Stimulated activated CD4-positive, alpha-beta T cell treated with anti-CD3 and anti-CD28 coated beads, TNF-alpha, amount 100 ng/mL, for 1 hour (primary cell): ENCODE measurements at places on chromosomes 7 and 10.

DNA sequence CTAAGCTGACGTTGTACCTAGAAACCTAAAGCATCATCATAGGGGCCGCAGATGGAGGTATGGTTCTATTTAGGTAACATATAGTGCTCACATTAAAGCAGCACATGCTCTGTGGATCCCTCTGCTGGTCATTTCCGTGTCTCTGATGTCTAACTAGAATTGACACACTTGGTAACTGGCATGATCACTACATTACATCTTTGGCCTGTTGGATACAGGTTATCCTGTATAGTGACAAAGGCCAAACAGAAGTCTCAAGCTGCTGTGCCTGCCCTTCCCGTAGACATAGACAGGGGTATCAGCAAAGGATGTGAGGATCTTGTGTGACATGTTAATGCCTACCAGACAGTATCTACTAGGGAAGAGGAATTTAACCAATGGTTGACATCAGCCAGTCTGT is 51.2 kb downstream of the KIF5B start:
- no peak for DNase-seq

GRCh38 chr7:151891182-151891581 is 14.3 kb upstream of the PRKAG2 start:
- no peak for DNase-seq

GRCh38 chr10:85043207-85043606 is 714.8 kb downstream of the CCSER2 start:
- no peak for DNase-seq

DNA sequence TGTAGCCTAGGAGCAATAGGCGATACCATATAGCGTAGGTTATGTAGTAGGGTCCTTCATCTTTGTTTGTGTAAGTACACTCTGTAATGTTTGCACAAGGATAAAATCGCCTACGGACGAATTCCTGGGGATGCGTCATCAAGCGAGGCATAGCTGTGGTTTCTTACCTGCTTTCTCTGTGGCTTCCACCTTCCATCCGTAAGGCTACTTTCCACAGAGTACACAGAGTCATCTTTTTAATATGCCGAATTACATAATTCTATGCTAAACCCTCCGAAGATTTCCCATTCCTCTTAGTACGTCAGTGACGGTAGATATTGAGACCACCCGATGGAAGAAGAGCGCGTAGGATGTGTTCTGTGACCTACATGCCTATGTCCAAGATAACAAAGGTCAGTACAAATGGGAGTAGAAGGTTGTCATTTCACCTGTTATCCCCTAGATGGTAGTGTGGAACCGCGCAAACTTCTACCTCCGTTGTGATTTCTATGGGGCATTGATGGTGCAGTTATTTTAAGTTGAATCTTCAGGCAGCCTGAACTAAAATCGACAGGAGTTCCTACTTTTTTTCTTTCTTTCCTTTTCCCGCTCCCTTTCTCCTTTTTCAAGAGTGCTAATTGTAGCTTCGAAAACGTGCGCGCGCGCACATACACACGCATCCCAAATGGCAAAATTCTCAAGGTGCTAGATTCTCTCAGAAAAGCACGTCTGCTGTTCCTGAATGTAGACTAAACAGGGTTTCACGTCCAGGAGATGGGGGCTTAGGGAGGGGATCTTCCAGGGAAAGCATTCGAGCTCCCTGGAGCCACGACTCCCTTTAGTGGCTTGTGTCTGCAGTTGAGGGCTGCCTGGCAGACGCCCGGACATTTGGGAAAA is 111.7 kb upstream of the MBL2 start:
- no peak for DNase-seq

- no peak for DNase-seq
These were observed 3.5 kb upstream of the CCDC126 start for GRCh38 chr7:23593706-23594105.

- no peak for DNase-seq
These were observed at the start of gene NXPH1 for GRCh38 chr7:8433477-8434289. TSS of gene NXPH1 (plus strand) at chr7:8433609.

DNA sequence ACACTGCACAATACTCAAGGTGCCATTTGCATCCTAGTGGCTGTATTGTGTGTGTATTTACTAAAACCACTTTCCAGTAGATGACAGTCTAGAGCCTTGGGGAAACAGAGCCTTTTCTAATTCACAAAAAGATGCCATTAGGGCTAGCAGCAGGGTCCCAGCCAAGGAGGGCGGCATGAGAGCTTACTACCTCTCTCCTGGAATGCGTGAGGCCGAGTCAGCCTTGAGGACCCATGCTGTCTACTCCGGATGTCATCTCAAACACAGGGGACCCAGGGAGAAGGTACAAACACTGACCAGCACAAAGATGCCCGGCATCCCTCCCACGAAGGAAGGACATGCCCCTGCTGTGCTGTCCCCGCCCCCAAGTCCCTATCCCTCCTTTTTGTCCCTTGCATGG is 65.5 kb downstream of the CYCS start:
- DNase-seq, result no peak

DNA sequence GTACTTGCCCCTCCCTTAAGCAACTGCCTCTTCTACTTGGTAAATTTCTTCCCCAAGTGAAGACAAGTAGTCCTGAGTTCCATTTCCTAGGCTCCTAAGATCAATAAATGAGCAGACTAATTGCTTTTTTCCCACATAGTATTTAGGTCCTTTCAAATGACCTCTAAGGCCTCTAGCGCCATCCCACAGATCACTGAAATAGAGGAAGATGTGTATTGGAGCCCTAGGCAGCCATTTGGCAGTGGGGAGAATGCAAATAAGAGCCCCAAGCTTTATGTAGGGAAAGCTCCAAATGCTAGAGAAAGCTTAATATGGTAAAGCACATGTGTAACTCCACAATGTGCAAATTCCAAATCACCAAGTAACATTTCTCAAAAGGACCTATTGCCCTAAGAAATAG is 316.5 kb upstream of the PHF14 start:
- DNase-seq, result no peak

- DNase-seq, result no peak
These were observed 109.1 kb upstream of the EFCAB10 start for GRCh38 chr7:105690325-105690945.

DNA sequence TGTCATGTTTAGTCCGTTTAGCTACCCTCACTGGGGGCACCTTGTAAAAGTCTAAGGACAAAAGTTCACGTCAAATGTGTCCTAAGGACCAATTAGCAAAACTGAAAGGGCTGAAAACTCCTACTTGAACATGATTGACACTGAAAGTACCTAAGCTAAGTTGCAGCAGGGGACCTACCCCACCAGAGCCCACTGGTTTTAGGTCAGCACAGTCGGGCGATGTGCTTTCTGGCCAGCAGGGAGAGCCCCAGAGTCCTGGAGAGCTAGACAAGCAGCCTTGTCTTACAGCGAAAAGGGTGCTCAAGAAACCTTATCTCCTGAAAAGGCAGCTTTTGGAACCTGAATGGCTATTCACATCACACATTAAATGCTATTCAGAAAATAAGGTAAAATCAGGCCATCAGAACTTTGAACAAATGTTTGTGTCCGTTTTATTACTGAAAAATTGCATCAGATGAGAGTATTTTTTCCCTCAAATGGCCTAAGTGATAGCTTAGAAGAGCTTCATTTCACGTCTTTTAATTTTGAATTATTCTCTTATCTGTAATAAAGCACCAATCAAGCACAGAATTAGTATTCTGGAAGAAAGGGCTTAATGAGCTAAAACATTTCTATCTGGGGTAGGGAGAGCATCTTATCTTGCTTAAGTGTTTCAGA is 52.2 kb upstream of the MKI67 start:
- DNase-seq, result no peak

- DNase-seq, result no peak
These were observed 55.7 kb downstream of the HSPA12A start for GRCh38 chr10:116686632-116687031.

DNA sequence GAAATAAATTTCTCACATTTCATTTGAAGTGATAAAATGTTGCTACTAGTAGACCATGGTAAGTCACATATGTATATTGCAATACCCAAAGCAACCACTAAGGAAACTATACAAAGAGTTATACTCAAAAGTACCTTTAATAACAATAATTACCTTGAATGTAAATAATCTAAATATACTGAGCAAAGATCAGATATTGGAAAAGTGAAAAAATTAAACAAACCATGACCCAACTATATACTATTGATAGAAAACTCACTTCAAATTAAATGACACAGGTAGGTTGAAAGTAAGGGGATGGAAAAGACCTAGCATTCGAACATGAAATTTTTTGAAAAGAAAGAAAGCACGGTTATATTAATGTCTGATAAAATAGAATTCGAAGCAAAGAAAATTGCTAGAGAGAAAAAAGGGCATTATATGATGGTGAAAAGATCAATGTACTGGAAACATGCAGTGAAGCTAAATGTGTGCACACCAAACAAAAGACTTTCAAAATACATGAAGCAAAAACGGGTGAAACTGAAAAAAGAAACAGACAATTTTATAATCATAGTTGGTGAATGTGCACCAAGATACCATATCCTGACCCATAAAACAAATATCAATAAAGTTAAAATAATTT is 29.1 kb downstream of the TFPI2 start:
- DNase-seq, result no peak

GRCh38 chr7:139995017-139995915 is 67.5 kb downstream of the PARP12 start:
- no peak for DNase-seq

GRCh38 chr7:45173596-45174327 is 16.2 kb downstream of the RAMP3 start:
- DNase-seq, result no peak

DNA sequence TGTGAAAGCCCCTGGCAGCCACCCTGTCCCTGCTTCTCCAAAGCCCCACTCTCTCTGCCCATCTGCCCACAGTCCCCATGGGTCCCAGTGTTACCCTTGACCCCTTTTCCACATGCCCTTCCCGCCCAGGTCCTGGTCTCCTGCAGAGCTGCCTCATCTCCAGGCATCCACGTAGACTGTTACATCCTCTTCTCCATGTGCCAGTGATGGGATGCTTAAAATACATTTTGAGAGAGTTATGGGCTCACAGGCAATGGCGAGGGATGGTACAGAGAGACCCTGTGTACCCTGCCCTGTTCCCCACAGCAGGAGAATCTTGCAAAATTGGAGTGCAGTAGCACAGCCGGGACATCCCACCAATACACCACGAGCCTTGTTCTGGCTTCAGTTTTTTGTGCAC is 56.8 kb downstream of the GLRX3 start:
- no peak for DNase-seq

DNA sequence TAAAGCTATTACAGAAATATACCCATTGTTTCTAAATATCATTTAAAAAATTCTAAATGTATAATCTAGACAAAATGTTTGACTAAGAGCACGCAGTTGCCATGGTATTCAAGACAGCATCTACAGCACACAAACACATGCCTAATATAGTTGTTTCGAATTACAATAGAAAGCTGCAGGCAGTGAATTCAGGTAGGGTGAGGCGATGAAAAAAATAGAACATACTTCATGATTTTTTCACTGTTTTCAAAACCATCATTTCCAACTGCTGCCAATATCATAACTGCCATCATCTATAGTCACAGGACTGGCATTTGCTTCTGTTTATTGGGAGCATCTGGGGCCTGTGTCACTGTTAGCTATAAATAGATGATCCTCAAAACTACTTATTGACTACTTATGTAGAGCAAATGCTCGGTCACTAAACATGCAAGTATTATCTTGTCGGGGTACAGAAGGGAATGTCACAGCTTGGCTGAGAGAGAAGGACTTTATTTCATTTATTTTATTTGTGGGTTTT is 34.4 kb upstream of the OTUD1 start:
- no peak for DNase-seq

- peak; percentile 26 for DNase-seq
These were observed 41.9 kb downstream of the CALML3 start for GRCh38 chr10:5566614-5567013.

GRCh38 chr10:95335933-95336699 is 45.3 kb upstream of the PDLIM1 start:
- DNase-seq, result no peak

- DNase-seq, result no peak
These were observed 153.3 kb downstream of the XPNPEP1 start for GRCh38 chr10:109769966-109770365.

DNA sequence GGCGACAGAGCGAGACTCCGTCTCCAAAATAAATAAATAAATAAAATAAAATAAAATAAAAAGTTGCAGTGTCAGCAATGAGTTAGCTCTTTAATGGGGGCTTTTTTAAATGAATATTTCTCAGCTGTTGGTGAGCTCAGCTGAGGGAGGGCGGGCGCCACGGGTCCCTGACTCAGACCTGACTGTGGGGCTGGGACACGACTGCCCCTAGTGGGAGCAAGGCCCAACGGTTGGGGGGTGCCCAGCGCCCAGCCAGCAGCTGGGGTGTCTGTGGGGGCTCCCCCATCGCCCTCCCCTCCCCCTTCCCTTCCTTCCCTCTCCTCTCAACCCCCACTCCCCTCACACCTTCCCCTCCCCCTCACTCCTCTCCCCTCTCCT is 46.6 kb downstream of the PWWP2B start:
- peak; percentile 43 for DNase-seq

DNA sequence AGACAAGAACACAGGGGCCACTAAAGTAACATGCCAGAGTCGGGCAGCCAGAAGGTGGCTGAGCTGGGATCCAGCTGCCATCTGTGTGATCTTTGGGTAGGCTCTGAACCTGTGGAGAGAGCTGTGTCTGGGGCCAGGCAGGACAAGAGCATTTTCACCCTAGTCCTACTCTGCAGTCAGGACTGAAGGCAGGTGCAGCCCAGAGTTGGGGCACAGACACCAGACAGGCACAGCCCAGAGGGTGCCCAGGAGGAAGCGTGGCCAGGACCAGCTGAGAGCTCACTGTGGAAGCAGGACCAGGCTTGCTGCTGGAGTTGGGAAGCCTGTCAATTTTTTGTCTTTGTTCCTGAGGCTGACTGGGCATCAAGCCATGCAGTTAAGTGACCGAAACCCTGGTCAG is 113.6 kb downstream of the ADCY1 start:
- no peak for DNase-seq

GRCh38 chr7:543501-544337 is 24.1 kb upstream of the PDGFA start:
- no peak for DNase-seq

DNA sequence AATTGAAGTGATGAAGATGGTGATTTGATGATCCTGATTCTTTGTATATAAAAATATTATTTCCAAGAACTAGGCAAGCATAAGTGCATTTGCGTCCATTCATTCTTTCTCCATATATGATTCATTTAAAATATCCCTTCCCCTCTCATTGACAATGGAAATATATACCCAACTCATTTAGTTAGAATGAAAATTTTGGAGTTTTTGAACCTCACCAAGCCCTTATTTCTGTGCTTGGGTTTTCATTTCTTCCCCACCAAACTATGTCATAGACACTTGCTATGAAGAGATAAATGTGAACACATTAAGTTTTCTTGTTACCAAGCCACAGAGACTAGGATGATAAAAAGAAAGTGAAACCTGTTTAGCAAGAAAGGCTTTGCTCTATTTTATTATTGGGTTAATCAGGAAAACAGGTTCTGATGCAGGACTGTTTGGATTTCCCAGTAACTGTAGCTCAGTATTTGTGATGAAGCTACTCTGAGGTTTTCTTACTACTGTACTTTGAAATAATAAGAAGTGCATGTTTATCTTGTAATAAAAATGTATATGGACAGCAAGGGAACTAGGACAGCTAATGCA is 68.3 kb downstream of the ITGB1 start:
- no peak for DNase-seq
